ENCODE measurements at places on chromosomes 11 and 22.

DNA sequence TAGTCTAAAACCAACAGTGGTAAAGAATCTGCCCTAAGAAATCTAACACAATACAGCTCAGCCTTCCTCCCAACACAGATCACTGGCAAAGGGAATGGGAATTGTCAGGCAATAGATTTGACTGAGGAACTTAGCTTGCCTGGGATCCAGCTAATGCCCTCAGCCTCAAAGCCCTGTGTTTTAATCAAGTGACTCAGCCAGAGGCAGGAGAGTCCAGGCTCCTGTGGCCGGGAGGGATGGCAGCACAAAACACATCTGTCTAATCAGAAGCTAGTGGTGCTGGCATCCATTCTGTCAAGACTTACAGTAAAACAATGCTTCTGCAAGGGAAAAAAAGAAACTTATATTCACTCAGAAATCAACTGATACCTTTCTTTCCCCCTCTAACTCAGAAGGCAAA, 5.6 kb downstream of the SYTL2 start:
- DNase-seq: no peak

DNA sequence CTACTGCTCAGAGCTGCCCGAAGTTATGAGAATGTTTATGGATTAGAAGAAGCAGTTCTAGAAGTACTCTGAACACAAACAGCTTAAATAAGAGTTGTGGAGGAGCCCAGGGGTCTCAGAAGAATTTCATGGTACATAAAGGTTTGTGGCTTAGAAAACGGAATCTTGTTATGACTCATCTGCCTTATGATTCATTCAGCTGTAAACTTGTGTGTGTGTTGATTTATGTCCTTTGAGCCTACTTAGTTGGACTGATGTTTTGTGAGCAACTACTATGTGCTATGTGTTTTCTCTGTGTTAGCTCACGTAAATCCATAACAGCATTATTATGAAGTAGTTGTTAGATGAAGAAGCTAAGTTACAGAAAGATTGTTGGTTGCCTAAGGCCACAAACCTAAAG, 203.7 kb downstream of the PGR start:
- no peak for DNase-seq

DNA sequence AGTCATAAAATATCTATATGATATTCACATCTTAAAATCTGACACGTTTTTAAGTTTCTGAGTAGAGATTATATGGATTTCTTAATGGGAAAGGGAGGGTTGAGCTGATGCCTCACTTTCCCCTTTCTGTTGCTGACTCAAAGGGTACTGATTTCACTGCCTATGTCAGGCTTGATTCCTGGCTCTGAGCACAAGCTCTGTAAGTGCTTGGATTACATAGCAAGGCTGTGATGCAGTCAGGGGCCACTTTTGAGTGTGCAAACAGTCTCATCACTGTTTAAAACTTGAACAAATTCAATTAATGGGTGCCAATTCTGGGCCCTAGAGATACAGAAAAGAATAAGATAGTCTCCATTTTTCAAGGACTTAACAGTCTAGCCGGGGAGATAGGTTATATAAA, 14.4 kb downstream of the ATXN10 start:
- no peak for DNase-seq

DNA sequence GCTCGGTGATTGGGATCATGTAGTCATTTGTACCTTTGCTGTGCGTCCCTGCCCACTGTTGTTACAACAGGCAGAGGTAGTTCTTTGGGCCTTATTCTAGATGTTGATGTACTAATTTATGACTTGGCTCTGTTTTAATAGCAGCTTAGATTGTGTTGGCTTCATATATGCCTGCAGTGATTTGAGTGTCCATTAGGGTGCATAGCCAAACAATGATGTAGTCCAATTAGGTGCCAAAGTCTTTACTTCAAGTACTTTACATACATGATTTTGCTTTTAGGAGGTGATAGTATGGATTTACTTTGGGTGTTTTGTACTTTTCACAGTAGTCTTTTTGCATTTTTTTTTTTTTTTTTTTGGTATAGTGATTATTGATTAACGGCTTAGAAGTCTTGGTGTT, 46.4 kb downstream of the PPP6R3 start:
- DNase-seq: no peak

DNA sequence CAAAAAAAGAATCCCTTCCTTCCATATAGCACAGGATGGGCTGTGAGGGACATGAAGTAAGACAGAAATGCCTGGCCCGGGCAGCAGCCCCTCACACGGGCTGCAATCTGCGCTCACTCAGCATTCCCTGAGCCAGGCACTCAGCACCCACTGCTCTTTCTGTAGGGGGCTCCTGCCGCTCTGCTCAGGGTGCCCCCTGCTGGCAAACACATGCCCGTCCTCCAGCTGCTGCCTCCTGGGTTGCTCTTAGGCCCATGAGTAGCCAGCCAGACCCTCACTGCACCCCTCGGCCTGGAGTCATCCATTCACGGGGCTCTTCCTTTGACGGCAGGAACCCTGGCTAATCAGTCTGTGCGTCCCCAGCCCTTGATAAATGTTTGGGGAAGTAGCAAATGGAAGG, 6.9 kb downstream of the MCAT start:
- peak; percentile 82 for DNase-seq

GRCh38 chr11:114280696-114281095, 15.5 kb upstream of the NNMT start:
- DNase-seq: no peak

- no peak for DNase-seq
These were observed 7.1 kb downstream of the LARGE2 start for GRCh38 chr11:45929486-45930030.

GRCh38 chr11:94283678-94284077, 20.7 kb upstream of the IZUMO1R start:
- DNase-seq: no peak

DNA sequence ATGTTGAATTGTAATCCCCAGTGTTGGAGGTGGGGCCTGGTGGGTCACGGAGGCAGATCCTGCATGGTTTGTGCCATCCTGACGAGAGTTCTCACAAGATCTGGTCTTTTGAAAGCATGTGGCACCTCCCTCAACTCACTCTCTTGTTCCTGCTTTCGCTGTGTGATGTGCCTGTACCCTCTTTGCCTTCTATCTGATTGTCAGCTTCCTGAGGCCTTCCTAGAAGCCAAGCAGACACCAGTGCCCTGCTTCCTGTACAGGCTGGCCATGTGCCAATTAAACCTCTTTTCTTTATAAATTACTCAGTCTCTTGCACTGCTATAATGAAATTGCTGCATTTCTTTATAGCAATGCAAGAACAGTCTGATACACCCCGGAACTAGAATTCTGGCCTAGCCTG, 13.1 kb downstream of the PTPN5 start:
- DNase-seq: no peak

DNA sequence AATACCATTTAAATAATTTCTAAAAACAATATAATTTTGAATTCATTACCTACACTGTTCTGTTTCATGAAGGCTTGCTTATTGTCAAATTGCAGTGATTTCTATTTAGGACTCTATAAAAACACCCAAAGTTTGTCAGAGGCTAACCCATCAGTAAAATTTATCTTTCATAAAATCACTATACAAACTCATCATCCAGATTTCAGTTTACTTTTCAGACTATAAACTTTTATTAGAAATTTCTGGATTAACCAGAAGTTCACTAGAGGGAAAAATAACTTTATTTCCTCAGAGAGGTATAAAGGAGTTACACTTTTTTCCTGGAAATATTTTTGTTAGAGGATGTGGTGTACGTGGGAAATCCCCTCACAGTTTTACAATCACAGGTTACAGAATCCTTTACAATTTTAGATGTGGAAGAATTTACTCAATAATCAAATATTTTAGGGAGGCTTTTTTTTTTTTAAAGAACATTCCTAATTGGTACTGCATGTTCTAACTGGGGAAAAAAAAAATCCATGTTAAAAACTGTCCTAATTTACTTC, 176.7 kb downstream of the SWAP70 start:
- no peak for DNase-seq

- peak; percentile 43 for DNase-seq
These were observed 8.2 kb upstream of the HSPA8 start for GRCh38 chr11:123069908-123070821.

DNA sequence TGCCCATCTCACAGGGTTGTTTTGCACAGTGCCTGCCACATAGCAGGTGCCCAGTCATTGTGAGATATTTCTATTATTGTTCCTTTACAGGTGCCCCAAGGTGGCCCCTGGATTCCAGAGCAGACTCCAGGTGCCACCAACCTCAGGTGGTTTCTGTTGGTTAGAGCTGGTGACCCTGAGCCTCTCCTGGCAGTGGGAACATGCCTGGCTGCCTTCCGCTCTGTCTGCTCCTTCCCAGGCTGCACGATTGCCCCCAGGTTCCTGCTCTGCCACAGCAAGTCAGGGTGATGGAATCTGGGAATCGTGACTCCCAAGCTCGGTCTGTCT, 12.6 kb upstream of the OMP start:
- no peak for DNase-seq

- DNase-seq: no peak
These were observed 154.7 kb upstream of the GUCY1A2 start for GRCh38 chr11:107172996-107173395.
